ENCODE measurements at places on chromosomes 1 and 21.

GRCh38 chr21:21210552-21210951 lies 212.3 kb downstream of the NCAM2 start:
- no peaks in the 10 kb centered on the region for H3K4me1 ChIP-seq
- H3K36me3 ChIP-seq = no peaks in the 10 kb centered on the region
- no peaks in the 10 kb centered on the region for H3K27me3 ChIP-seq
- no peak overlapping the region for H3K27ac ChIP-seq

DNA sequence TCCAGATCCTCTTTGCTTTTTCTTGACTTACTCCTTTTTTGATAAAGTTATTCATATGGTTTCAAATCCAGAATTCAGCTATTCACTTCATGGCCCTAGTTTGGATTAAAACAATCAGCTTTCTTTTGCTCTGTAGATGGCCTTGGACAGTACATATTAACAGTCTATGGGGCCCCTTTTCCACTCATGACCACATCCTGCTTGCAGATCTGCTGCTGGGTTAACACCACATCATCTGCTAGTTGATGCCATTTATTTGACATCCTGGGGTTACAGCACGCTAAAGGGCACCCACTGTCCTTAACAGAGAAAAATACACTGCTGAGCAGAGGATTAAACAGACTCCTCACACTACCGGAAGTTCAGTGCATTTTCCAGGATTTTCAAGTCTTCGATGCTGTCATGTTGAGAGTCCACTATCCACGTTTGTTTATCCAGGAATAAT lies 941 bp upstream of the IFI16 start:
- peak overlapping the region; percentile 78 for H3K27ac ChIP-seq
- no peaks in the 10 kb centered on the region for H3K4me1 ChIP-seq
- no peak overlapping the region for H3K4me3 ChIP-seq
- H3K36me3 ChIP-seq = no peaks in the 10 kb centered on the region
- no peaks in the 10 kb centered on the region for H3K27me3 ChIP-seq

DNA sequence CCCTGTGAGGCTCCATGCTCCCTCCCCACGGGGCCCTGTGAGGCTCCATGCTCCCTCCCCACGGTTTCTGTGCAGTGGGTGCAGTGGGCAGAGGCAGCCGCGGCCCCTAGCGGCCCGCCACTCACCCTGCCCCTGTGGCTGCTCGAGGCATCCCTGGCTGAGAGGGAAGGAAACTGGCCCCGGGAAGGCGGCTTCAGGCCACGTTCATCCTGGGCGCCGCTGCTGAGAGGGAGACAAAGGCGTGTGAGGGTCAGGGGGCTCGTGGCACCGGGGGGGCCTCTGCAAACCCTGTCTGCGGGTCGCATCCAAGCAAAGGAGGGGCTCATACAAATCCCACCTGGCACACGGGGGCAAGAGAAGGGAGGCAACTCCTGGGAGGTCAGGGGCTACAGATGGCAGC lies 8.5 kb downstream of the CFAP410 start:
- H3K27ac ChIP-seq = no peak overlapping the region
- H3K4me3 ChIP-seq = no peak overlapping the region
- no peaks in the 10 kb centered on the region for H3K27me3 ChIP-seq
- peaks cover 15% of the 10 kb centered on the region for H3K36me3 ChIP-seq
- no peak for DNase-seq
- no peaks in the 10 kb centered on the region for H3K4me1 ChIP-seq

DNA sequence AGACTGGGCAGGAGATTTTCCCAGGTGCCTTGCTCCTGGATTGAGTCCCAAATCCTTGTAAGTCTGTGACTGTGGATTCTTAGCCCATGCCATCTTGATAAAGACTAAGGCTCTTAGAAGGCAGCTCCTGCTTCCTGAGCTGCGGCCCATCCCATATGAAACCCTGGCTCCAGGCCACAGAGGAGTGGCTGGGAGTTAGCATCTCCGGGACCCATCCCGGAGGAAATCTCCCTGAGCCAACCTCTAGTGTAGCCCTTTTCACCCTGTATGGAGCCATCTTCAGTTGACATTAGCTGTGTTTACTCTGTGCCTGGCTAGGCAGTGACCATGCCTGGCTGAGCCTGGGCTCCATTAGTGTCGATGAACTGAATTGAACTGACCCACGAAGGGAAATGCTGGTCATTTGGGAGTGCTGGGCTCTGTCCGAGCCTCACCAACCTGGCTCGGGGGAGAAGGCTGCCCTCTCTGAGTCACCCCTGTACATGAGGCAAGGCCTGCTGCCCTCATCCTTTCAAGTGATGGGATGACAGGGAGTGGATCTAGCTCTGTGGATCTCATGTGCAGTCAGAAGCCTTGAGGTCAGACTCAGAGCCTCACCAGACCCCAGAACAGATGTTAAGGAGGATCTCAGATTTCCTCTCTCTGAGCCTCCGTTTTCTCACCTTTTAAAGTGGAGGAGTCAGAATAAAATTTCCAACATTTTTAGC lies 37.5 kb downstream of the LGR6 start:
- no peak overlapping the region for H3K4me3 ChIP-seq
- H3K4me1 ChIP-seq = peaks cover 5% of the 10 kb centered on the region
- no peaks in the 10 kb centered on the region for H3K27me3 ChIP-seq

Data from ascending aorta (tissue), 2 donors.